ENCODE measurements at places on chromosomes 3 and 15.

DNA sequence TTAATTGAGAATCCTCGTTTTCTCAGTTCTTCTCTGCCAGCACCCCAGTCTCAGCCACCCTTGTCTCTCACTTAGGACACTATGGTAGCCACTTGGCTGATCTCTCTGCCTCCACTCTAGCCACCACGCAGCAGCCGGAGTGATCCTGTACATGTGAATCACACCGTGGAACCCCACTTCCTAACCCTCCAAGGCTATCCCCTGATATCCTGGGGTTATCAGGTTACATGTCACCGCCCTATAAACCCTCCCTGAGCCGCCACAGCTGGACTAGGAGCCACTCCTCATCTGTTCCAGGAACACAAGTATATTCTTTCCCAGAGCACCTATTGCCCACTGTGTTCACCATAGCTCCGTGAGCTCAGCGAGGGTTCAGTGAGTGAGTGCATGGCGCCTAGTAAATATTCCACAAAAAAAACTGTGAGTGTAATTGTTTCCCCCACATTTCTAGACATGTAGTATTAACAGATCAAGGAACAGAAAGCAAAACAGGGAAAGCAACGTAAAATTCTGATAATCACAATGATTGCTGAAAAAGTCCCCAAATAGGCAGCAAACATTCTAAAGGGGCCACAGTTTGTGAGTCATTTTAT is 661 bp upstream of the PARP14 start:
- DNase-seq: no peak

DNA sequence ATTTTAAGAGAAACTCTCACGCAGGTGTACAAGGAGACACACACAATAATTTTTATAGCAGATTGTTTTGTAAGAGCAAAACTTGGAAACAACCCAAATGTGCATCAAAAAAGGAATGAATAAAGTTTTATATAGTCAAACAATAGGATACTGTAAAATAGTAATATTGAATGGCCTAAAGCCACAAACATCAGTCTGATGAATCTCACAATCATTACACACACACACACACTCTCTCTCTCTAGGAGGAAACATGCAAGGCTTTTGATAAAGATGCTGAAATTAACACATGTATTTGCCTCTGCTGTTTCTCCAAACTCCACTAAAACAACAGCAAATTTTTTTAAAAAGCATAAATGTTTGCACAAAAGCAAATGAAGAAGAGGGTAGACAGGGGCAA is 37.3 kb downstream of the ADIPOQ start:
- DNase-seq: no peak

GRCh38 chr3:187777331-187777941 is 32.2 kb upstream of the BCL6 start:
- peak; percentile 2 for DNase-seq

- DNase-seq: no peak
Observed at GRCh38 chr3:183158551-183159006, 4.0 kb downstream of the LAMP3 start.

GRCh38 chr3:110789315-110789714 is 282.3 kb upstream of the NECTIN3 start:
- no peak for DNase-seq

DNA sequence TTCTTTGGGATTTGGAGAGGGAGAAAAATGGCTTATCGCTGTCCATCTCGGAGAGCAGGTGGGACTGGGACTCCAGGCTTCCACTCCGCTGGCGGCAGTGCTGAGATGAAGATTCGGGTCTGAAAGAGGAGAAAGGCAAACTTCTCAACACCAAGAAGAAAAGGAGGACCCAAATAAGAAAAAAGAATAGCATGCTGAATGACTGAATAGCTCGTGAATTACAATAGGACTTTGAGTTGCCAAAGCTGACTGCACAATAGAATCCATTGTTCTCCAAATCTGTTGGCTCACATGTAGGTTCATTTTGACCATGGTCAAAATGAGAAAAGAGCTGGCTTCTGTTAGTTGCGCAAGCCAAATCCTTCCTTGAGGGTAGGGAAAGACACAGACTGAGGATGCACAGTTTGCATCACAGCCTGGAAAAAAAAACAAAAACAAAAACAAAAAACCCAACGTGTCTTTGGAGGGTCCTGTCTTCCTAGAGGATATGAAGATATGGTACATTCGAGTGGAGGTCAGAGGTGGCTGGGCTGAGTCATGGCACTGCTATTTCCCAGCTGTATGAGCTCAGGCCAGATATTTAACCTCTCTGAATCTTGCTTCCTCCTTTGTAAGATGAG is 59.3 kb upstream of the LMOD3 start:
- no peak for DNase-seq

GRCh38 chr3:46479021-46479420 is 14.3 kb upstream of the LTF start:
- DNase-seq: no peak

DNA sequence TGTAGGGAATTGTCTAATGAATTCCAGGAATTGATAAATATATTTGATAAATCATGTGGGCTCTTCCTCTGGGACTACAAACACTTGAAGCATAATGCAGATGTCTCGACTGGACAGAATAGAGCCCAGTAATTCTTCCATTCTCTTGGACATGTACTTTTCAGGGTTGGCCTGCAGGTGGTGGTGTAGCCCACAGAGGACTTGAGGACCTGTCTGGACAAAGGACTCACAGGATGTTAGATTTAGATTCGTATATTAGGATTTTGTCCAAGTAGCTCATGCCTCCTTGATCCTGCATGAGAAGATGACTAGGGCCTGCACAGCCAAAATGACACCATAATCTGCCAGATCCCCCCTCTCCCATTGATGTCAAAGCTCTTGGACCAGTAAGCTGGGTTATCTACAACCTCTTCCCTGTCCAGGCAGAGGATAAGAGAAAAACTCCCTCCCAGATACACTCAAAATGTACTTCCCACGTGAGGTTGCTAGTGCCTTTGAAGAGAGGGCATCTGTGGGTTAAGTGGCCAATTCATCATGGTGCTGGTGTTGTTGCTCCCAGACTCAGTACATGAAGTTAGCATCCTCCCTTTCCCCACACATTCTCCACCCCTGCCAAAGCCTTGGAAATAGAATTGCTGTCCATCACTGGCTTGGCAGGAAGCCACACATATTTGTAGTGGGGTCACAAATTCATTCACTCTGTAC is 88.6 kb upstream of the ZNF280D start:
- peak; percentile 7 for DNase-seq

- DNase-seq: no peak
Observed at GRCh38 chr3:30779686-30780287, 114.7 kb downstream of the GADL1 start.

- no peak for DNase-seq
Observed at GRCh38 chr3:163916596-163917560, 1161.4 kb downstream of the SI start.

- no peak for DNase-seq
Observed at GRCh38 chr3:8891303-8891702, 72.0 kb downstream of the RAD18 start.

- no peak for DNase-seq
Observed at GRCh38 chr3:15256861-15257341, 50.9 kb downstream of the CAPN7 start.

- no peak for DNase-seq
Observed at GRCh38 chr3:40841131-40841530, 316.4 kb downstream of the ZNF621 start.

GRCh38 chr15:101057841-101058407 is 138.8 kb downstream of the LRRK1 start:
- DNase-seq: no peak

- no peak for DNase-seq
Observed at GRCh38 chr3:189108735-189109134, 63.0 kb upstream of the TPRG1 start.

- no peak for DNase-seq
Observed at GRCh38 chr15:23854203-23854911, 167.3 kb upstream of the NDN start.

DNA sequence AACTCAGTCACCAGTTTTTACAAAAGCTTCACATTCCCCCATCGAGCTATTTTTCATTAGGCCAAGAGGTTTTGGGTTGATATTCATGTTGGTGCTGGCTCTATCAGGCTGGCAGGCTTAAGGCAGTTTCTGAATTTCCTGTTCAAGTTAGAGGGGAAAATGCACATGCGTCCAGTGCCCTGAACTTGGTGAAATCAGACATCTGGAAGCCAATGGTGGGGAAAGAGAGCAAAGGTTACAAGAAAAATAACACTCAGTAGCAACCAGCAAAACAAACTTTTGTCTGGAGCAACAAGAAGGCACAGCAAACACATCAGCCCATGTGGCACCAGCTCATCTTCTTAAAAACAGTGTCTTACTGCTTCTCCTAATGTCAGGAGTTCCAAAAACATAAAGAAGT is 155.6 kb upstream of the TSC22D2 start:
- DNase-seq: no peak

GRCh38 chr15:80668546-80669236 is 26.4 kb upstream of the ABHD17C start:
- DNase-seq: no peak

DNA sequence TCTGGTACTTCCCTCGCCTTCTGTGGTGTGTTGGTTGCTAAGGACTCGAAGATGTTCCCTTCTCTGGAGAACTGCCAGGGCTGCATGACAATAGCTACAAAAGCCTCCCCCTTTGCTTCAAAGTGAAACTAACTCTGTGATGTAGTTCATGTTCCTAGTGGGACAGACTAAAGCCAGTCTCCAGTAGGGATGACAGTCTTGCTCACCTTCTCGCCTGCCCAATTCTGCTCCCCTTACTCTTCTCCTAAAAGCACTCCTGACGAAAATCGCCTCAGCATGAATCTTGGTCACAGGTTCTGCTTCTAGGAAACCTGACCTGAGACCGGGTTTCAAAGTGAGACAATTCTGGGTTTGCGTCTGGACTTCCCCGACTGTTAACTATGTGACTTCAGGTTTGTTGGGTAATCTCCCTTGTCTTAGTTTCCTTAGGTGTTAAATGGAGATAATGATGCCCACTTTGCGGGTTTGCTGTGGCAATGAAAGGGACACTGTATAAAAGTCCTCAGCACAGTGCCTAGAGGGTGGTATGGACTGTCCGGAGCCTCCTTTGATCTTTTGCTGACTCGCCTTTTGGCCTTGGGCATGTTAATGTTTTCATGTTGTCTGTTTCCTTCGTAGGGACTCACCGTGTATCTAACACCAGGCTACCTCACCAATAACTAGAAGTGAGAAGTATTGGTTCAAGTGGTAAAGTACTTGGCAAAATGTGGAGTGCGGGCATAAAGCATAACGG is 24.9 kb upstream of the THRB start:
- DNase-seq: no peak

DNA sequence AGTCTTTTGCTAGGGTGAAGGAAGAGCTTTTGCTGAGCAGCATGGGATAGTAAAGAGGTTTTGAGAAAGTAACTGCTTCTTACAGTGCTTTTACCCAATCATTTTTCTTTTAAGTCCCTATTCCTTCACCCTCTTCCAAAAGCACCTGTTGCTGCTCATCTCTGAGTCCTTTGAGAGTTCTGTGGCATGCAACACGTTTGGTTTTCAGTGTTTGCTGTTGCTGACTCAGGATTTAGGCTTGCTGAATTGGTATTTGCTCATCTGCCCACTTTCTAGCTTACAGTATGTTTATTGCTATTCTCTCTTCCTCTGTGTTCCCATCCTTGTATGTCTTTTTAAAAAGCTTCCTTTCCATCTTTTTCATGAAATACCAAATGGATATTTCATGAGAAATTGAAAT is 55.9 kb upstream of the THRB start:
- DNase-seq: no peak

DNA sequence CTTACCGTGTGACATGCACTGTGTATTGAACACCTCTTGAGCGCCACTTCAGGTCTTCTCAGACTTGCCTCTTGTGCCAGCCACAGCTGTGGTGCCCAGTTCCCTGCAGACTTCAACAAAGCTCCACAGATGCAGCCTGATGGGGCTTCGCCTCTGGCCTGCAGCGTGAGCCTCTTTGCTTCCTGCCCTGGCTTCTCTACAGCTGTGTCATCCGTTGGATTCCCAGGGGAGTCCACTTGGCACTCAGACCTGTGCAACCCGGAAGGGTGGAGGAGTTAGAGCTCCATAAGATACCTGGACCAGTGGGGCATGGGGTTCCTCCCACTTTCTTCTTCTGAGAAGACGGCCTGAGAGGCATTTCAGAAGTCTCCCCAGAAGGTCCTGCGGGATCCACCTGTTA is 57.7 kb upstream of the BNIP2 start:
- DNase-seq: no peak

DNA sequence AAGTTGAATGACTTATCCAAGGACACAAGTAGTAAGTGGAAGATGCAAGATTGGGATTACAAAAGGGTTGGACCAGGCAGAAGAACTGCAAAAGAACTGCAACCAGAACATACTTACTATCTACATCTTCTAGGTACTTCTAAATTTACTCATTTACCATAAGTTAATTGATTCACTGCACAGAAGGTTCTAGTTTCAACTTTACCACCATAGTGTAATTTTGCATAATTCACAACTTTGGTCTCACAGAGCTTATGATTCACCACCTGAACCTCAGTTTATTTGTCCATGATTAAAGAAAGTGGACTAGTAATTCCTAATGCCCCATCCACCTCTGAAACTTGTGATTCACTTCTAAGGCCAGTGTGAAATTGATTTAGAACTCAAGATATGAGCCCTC is 236.8 kb upstream of the UBE2E2 start:
- DNase-seq: no peak

DNA sequence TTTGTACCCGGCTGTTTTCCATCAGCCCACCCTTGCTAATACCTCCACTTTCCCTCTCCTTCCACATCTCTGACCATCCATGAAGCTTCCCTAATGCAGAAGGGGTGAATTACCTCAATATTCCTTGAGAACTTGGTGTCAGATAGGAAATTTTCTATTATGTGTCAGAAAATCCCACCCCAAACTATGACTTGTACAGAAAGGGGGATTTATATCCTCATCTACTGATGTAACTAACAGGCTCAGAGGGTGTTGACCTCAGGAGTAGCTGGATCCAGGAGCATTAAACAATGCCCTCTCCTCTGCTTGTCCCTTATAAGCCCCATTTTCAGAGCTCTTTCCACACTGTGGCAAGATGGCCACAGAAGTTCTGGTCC is 242.8 kb upstream of the TLE3 start:
- no peak for DNase-seq

DNA sequence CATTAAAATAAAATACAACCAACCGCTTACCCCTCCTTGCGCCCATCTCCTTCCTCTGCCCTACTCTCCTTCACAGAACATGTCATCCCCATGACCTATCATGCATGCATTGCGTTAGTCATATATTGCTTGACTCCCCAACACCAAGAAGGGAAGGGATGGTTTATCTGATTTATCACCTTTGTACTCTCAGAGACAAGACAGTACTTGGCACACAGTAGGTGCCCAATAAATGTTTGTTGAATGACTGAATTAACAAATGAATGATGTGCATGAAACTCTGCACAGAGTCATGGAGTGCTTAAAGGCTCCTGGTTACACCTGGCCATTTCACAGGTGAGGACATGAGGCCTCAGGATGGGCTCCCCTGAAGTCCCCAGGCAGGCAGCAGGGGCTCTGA is 59.7 kb downstream of the IQSEC1 start:
- no peak for DNase-seq

GRCh38 chr3:77149382-77149781 is 109.5 kb downstream of the ROBO2 start:
- DNase-seq: no peak
